Body of pancreas (tissue), 4 donors: ENCODE measurements at places on chromosomes 11 and 22. TPM values are rescaled to one million over a fixed set of nuclear protein-coding genes. Genes with fewer than 3 reads are reported as not detected.

The PIWIL4 gene
- 13.2 TPM for total RNA-seq

The OR51B2 gene
- total RNA-seq, result 0.78 TPM

The BRD1 gene
- 21.8 TPM for total RNA-seq

The CARD18 gene
- not detected for total RNA-seq

The AHNAK gene
- total RNA-seq, result 241 TPM
